ENCODE measurements at places on chromosomes 2 and 18. TPM values are rescaled to one million over a fixed set of nuclear protein-coding genes. Genes with fewer than 3 reads are reported as not detected.

Gene CYTIP
- 334 TPM for total RNA-seq

Gene TMEM247
- not detected for total RNA-seq

Gene MDH1B
- not detected for total RNA-seq

Gene ELOA2
- not detected for total RNA-seq

Gene SCLY
- 23.4 TPM for total RNA-seq

Gene GDF7
- total RNA-seq, result not detected

Gene ZNF521
- total RNA-seq, result not detected

Gene CHST9
- total RNA-seq, result not detected

Gene NOSTRIN
- total RNA-seq, result not detected

Gene QPCT
- total RNA-seq, result 0.48 TPM

Gene ACTG2
- not detected for total RNA-seq

Gene DSC2
- total RNA-seq, result not detected

Gene THSD7B
- total RNA-seq, result not detected

Gene PER2
- total RNA-seq, result 14.1 TPM

Gene OTX1
- total RNA-seq, result not detected

Gene PRSS56
- not detected for total RNA-seq

Gene CD8B
- 2.6 TPM for total RNA-seq

Gene ORMDL1
- total RNA-seq, result 85.1 TPM

Gene EMX1
- not detected for total RNA-seq

Gene CD8B2
- 0.08 TPM for total RNA-seq

Gene LRATD1
- not detected for total RNA-seq

Gene MGAT4A
- 95.2 TPM for total RNA-seq

Gene KIF5C
- 4.8 TPM for total RNA-seq

Gene CCL20
- total RNA-seq, result not detected

Gene SMYD1
- not detected for total RNA-seq

Gene HRH4
- 0.17 TPM for total RNA-seq

Gene HOXD9
- total RNA-seq, result not detected

Gene EPHA4
- total RNA-seq, result 26.3 TPM

Gene C2orf15
- 0.79 TPM for total RNA-seq

Gene ASPRV1
- 1.2 TPM for total RNA-seq

Gene PRKD3
- 12.4 TPM for total RNA-seq

Gene ID2
- total RNA-seq, result 97.1 TPM

Gene MLPH
- total RNA-seq, result not detected

Gene OR6B3
- not detected for total RNA-seq

Gene CFAP65
- not detected for total RNA-seq

Gene FSHR
- total RNA-seq, result not detected

Gene LRP2
- not detected for total RNA-seq

Gene TMEM178A
- not detected for total RNA-seq

Gene CIB4
- not detected for total RNA-seq

Gene EGR4
- 0.10 TPM for total RNA-seq

Gene KCNK3
- total RNA-seq, result not detected

Gene LYPD6
- not detected for total RNA-seq

Gene SCYGR6
- not detected for total RNA-seq

Gene ACTR1B
- 84.6 TPM for total RNA-seq

Gene C2orf76
- total RNA-seq, result 5.0 TPM

Gene RPRM
- total RNA-seq, result not detected

Gene NEU2
- not detected for total RNA-seq

Gene FRZB
- not detected for total RNA-seq

Gene ABCG8
- not detected for total RNA-seq

Gene DSG4
- total RNA-seq, result not detected

Gene DPP4
- total RNA-seq, result 130 TPM

Gene FOXD4L1
- 0.22 TPM for total RNA-seq

Gene ASTL
- total RNA-seq, result 0.41 TPM

Gene HOXD11
- total RNA-seq, result not detected

Gene CD226
- 65.4 TPM for total RNA-seq

Gene ATG4B
- total RNA-seq, result 81.3 TPM

Gene VIT
- total RNA-seq, result not detected

Gene CCDC85A
- not detected for total RNA-seq

Gene SP5
- not detected for total RNA-seq

Gene TUBB8B
- not detected for total RNA-seq

All from activated naive CD4-positive, alpha-beta T cell treated with anti-CD3 and anti-CD28 coated beads, Interleukin-2, amount 10 ng/mL, durations not matched to agents 5 hours and 36 hours (primary cell).